ENCODE measurements at places on chromosomes 7 and 10. TPM values are rescaled to one million over a fixed set of nuclear protein-coding genes. Genes with fewer than 3 reads are reported as not detected.

The SGMS1 gene
- 9.1 TPM for polyA plus RNA-seq

The ZNF425 gene
- polyA plus RNA-seq: 0.71 TPM

DNA sequence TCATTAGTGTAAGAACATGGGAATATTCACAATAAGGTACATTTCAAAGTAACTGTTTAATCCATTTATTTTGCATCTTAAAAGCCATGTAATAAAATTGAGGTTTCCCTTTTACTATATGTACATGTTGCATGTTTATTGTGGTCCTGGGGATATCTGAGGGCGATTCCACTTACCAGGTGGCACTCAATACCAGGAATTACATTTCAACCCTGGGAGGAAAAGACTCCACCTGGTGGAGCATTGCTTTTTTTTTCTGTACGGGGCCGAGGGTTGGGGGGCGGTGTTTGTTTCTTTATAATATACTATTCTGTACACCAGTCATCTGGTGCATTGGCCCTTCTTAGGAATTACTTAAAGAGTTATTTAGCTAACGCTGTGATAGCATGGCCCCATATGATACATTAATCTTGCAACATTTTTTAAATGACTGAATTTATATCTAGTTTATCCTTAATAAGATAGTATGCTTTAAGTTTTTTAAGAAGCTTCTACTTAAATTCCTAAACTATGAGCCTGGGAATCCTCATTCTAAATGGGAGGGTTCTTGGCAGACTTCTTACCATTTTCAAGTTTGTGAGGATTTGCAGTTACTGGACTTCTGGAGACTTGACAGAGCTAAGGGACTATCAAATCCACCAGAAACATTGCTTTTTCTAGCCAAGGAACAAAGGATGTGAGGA, 7.2 kb upstream of the HGF start:
- no peak for DNase-seq

GRCh38 chr10:15451137-15452094, 80.3 kb upstream of the FAM171A1 start:
- DNase-seq: no peak

DNA sequence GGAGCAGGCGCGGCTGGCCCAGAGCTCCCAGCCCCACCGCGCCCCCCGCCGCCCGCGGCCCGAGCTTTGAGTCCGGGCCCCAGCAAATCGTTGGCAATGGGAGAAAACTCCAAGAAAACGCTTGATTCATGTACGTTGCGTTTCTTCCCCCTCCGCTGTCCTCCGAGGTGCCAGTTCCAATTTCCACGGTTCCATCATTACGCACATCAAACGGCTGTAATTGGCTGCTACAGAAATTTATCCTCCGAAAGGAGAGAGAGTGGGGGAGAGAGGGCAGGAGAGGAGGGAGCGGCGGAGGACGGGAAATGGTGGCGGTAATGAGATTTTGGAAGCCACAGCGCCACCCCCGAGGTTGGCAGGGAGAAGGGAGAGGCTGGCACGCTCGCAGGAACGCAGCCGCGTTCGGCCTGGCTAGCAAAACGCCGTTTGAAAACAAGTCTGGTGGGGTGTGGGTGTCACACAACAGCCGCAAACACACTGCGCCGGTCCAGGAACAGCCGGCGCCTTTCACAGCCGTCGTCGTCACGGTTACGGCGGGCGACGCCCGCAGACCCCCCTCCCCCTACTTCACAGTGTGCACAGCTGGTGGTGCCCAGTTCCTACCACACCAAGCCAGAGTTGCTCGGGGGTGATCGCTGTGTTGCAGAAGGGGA, 57.5 kb downstream of the UNCX start:
- no peak for DNase-seq

DNA sequence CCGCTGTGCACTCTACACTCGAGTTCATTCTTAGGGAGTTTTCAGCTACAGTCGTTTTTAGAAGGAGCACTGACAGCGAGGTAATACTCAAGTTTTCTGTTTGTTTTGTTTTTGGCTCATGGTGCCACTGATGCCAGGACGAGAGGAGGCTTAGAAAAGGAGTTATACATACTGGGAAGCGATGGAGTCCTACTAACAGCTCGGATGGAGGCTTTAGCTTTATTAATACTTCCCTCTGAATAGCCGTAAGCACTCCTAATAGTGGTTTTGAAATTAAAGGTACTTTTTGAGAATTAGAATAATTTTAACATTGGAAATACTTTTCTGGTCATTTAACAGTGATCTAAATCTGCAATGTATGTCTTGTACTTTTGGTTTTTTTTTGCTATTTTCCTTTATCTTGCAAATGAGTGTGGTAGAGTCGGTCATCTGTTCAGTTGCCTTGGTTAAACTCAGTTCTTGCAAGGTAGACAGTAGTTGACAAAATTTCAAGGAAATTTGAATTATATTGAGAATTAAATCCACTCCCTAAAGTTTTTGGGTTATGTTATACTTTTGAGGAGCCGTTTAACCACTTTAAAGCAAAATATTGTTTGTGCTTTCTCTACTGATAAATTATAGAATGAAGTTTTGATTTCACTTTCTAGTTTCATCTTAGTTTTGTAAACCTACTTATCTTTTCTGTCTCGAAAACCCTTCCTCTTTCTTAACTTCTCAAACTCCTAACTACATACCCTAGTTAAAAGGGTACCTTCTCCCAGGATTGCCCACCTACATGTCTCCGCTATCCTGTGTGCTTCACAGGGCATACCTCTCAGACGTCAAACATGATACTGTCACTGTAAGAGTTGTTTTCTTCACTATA, 1.5 kb downstream of the HBP1 start:
- no peak for DNase-seq

- no peak for DNase-seq
These were observed 772.5 kb downstream of the SUGCT start for GRCh38 chr7:40907286-40907685.

- no peak for DNase-seq
These were observed 170.6 kb downstream of the LCOR start for GRCh38 chr10:97002670-97003069.

- no peak for DNase-seq
These were observed 80.9 kb downstream of the NT5C2 start for GRCh38 chr10:103111918-103112877.

DNA sequence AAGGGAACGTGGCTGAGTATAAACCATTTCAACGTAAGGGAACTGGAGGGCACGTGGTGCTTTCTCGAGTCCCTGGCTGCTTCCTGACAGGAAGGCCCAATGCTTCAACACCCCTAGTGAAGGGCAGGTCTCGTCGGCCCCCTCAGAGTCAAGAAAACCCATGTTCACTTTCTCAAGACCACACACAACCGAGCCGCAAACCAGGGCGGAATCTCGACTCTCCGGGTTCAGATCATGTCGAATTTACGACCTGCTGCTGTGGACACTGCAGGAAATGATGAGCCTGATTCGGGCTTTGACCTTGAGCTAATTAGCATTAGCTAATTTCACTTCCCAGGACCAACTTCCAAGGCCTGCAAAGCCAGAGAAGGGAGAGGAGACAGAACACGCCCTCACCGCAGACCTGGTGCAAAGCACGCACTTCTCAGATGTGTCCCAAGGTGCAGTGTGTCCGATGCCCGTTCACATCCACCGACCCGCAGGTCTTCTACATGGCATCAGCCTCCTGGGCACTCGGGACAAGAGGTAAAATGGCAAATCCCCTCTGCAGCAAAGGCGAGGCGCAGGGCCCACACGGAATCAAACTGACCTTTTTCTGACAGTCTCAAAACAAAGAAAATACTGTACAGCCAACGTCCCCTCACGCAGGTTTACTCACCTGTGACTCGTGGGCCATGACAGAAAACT, 94.7 kb downstream of the DIP2C start:
- DNase-seq: no peak

GRCh38 chr7:138512885-138513284, 52.8 kb downstream of the TRIM24 start:
- no peak for DNase-seq

Data from adrenal gland (tissue), 19 donors.